Urinary bladder (tissue), 4 donors: ENCODE measurements at places on chromosomes 2 and 18. TPM values are rescaled to one million over a fixed set of nuclear protein-coding genes. Genes with fewer than 3 reads are reported as not detected.

The GALNT5 gene
- 23.4 TPM for total RNA-seq

DNA sequence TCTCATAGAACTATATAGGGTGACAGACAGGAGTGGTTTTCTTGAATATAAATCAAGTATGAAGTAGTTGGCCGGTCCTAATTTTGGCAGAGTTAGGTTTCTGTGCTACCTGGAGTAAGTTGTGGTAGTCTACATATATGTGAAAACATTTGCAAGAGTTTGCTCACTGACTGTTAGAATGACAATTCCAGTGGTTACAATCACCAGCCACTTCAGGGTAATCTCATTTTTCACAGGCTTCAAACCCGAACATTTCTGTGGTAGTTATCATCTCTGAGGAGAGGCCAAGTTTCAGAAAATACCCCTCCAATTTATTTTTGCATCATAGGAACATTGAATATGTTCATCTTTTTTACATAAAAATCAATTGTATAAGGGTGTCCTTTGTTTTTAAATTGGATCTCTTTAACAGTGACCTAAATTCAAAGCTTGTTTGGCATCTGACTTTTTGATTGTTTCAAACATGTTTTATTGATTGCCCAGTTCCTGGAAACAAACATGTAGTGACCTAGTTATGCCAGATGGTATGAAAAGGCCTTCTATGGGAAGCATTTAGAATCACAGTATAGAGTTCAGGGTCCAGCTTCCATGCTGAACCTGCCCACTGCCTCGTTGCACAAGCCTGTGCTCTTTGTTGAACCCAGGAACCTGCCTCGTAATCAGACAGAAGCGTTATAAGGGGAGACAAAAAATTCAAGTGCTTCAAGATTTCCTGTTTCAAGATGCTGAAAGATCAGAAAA is 250.6 kb downstream of the LTBP1 start:
- no peak for DNase-seq

The EGR4 gene
- not detected for total RNA-seq

DNA sequence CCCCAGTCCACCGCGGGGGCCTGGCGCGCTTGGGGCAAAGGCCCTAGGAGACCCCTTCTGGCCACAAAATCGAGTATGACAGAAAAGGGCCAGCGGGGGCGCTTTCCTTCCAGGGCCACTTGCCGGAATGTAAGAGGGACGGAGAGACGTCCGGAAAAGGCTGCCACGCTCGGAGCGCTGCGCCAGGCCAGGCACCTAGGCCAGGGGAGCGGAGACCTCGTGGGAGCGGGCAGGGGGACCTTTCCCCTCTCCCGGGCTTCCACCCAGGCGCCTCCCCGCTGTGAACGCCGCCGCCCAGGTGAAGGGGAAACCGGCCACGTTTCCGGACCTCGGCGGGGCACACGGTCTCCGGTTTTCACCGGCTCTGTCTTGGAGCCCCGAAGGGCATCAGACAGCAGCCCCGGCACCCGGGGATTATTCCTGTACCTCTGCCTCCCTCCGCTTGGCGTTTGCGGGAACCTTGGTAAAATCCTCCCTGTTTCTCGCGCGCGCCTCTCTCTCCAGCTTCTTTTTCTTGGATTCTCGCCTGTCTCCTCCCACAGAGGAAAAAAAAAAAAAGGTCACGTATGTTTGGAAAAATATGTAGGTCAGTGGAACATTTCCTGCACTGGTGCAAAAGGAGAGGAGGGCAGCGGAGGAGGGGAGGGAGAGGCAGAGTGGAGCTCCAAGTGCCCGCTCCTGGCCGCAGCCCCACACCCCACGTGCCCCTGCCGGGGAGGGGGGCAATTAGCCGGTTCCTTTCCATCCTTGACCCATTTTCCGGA is 1.2 kb upstream of the NPAS2 start:
- peak; percentile 53 for DNase-seq

The CDH19 gene
- 18.3 TPM for total RNA-seq

- DNase-seq, result no peak
Observed at GRCh38 chr2:190169221-190170072, 106.9 kb upstream of the MSTN start.

DNA sequence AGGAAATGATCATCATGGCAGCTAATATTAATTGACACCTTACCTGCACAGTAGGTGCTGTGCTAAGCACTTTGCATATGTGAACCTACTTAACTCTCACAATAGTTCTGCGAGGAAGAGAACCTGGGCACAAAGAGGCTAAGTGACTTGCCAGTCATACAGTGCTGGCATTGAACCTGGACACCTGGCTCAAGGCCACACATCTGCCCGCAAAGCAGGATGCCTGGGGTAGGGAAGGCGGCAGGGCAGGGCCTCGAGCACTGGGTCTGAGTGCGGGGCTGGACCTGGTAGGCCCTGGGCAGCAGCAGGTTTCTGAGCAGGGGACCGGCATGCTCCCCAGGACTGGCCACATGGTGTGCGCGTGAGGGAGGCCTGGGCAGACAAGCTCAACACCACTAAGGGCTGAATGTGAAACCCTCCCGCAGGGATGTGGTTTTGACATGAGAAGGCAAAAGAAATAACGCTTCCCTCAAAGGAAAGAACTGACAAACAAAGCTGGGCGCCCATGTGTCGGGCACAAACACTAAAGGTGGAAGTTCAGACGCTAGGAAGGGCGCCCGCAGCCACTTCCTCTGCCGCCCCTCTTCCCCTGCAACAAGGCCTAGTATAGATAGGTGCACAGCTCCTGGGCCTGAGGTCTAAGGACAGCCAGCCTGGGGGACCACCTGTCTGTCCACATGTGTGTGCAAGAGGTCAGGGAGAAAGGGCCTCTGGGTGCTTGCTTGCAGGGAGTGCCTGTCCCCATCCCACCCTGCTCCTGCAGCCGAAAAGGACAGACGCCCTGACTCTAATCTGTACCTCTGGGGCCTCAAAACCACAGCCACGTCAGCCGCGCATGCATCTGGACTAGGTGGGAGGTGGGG is 92.5 kb downstream of the ZFP36L2 start:
- DNase-seq, result no peak

The IL1RL1 gene
- 12.8 TPM for total RNA-seq

The ANKRD29 gene
- 11.7 TPM for total RNA-seq

GRCh38 chr18:31010601-31011000 is 31.9 kb downstream of the DSC3 start:
- DNase-seq, result no peak

- no peak for DNase-seq
Observed at GRCh38 chr2:62933398-62933917, 117.2 kb upstream of the OTX1 start.

DNA sequence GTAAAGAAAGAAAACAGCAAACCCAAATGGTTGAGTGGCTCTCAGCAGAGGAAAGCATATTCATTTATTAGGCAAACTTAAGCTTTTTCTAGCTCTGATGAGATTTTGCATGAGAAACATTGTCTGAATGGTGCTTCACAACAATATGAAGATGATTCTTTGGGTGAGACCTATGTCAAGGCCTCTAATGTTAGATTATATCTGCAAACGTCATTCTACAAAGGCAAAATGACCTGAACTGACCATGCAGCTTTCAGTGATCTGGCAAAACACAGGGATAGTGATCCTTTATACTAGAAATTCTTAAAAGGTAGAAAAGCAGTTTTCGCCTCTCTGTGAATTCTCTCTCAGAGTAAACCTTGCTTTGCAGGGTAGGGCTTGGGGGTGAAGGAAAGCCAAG is 11.7 kb downstream of the RHBDD1 start:
- DNase-seq, result no peak

DNA sequence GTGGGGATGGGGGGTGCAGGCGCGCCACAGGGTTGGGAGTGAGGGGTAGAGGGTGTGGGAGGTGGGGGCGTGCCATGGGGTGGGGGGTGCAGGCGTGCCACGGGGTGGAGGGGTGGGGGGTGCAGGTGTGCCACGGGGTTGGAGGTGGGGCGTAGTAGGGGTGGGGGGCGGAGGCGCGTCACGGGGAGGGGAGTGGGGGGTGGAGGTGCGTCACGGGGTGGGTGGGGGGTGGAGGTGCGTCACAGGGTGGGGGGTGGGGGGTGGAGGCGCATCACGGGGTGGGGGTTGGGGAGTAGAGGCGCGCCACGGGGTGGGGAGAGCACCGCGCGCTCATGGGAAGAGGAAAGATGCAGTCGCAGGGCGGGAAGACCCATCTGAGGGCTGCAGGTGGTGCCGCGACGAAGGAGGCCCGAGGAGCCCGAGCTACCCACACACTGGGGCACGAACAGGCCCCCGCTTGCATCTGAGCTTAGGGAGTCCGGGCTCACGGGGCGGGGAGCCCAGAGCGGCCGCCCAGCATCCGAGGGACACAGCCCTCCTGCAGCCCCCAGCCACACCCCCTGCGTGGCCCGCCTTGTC is 37.5 kb downstream of the SNED1 start:
- DNase-seq, result no peak

The PRSS56 gene
- not detected for total RNA-seq

The CPLX4 gene
- total RNA-seq, result not detected

- DNase-seq, result no peak
Observed at GRCh38 chr2:112118148-112118547, 20.0 kb upstream of the FBLN7 start.

DNA sequence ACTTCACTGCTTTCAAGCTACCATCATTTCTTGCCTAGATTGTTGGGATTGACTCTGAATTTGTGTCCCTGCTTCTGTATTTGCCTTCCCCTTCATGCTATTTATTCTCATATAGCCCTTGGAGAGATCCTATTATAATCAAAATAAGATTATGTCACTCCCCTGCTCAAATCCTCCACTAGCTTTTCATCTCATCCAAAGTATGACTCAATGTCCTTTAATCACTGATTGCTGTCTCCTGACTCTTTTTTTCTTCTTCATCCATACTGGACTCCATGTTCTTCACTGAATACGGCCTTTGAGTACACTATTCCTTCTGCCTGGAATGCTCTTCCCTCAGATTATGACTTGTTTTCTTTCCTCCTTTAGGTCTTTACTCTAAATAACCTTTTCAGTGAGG is 5.0 kb downstream of the RBKS start:
- no peak for DNase-seq

DNA sequence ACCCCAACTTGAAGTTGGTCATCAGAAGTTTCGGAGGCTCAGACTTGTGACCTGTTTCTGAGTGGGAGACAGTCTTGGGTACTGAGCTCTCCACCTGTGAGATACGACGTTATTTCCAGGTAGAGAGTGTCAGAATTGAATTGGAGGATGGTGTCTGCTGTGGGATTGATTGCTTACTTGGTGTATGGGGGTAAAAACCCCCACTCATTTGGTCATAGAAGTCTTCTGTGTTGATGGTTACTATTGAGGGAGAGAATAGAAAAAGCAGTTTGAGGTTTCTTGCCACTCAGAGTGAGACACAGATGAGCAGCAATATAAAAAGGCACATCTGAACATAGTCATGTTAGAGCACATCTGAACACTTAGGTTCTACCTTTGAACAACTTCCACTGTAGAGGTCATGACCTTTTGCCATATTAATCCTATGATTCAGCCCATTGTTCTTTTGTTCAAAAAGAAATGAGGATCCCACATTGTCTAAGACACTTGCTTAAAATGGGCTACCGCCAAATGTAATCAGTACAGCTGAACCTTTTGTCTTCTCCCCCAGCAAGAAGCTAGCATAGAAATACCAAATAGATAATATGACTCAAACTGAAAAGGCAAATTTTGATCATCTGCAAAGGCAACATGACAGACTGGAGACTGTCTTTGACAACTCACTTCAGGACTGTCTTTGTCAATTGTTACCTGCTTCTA is 73.3 kb downstream of the NAB1 start:
- no peak for DNase-seq

GRCh38 chr2:160465406-160465805 is 28.2 kb downstream of the RBMS1 start:
- no peak for DNase-seq

The LHCGR gene
- 5.6 TPM for total RNA-seq

DNA sequence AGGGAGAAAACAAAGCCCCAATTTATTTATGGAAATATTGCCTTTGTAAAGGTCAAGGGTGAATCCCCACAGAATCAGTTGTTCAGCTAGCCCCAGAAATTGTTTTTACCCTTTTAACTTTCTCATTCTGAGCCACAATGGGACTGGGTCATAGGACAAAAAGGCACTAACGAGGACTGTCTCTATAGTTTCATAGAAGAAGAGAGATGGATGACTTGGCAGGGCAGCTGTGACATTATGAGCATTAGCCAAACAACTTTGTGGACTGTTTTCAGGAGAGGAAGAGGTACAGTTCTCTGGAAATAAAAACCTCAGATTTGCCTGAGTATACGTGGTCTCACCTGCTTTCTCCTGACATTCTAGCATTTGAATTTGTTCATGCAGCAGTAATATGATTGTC is 1155.8 kb upstream of the CHAC2 start:
- no peak for DNase-seq

- no peak for DNase-seq
Observed at GRCh38 chr2:178917555-178917954, 110.3 kb upstream of the TTN start.

The RAB17 gene
- total RNA-seq, result 1.7 TPM

DNA sequence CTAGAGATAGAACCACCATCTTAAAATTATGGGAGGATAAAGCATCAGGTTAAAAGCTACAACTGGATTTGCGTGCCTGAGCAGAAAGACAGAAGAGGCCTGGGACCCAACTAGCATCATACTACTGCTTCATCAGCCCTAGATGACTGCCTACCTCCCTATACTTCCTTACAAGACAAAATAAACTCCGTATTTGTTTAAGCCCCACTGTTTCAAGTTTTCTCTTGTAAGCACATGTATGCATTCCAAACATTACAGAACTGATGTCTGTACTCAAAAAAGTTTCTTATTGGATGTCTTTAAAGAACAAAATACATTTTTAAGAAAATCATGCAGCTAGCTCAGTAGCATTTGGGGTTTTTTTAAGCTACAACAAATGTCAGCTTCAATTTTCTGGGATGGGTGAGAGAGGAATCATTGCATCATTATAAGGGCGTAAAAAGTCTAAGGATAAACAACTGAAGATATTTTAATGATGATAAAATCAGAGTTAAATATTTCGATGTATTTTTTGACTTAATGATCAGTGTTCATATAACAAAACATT is 213.1 kb downstream of the EXOC6B start:
- DNase-seq, result no peak

The DSC3 gene
- 9.4 TPM for total RNA-seq

The UGT1A1 gene
- total RNA-seq, result 1.9 TPM

DNA sequence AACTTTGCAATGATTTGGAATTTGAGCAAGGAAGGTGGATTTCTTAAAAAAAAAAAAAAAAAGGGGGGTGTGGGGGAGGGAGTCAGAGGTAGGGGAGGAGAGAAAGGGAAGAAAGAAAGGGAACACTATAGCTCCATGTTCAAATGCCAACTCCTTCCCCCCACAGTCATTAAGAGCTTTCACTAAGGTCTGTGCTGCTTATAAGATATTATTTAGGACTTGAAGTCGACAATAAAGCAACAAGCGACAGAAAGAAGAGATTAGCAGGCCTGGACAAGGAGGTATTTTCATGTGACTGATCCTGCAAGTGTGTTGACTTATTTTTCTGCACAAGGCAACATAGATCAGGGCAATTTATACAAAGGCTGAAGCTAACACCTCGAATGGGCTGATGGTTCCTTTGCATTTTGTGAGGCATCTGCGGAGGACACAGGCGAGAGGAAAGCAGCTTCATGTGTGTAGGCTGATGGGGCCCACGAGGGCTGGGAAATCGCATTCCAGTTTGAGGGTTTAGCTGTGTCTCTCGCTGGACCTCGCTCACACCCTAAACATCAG is 382.0 kb downstream of the SOX11 start:
- no peak for DNase-seq
